ENCODE measurements at places on chromosomes 16 and 17. TPM values are rescaled to one million over a fixed set of nuclear protein-coding genes. Genes with fewer than 3 reads are reported as not detected.

The SETD6 gene
- total RNA-seq = 12.4 TPM

The TBC1D3B gene
- 3.3 TPM for total RNA-seq

The AIPL1 gene
- not detected for total RNA-seq

The ADAD2 gene
- 0.24 TPM for total RNA-seq

The AATK gene
- total RNA-seq = 9.3 TPM

The ALDOC gene
- total RNA-seq = 326 TPM

The UBALD2 gene
- total RNA-seq = 22.7 TPM

The SLC5A10 gene
- total RNA-seq = 0.13 TPM

The HBA1 gene
- 780 TPM for total RNA-seq

The MAPT gene
- total RNA-seq = 44.4 TPM

The FLYWCH2 gene
- total RNA-seq = 20.8 TPM

The MT1H gene
- not detected for total RNA-seq
